ENCODE measurements at places on chromosomes 5 and 9.

DNA sequence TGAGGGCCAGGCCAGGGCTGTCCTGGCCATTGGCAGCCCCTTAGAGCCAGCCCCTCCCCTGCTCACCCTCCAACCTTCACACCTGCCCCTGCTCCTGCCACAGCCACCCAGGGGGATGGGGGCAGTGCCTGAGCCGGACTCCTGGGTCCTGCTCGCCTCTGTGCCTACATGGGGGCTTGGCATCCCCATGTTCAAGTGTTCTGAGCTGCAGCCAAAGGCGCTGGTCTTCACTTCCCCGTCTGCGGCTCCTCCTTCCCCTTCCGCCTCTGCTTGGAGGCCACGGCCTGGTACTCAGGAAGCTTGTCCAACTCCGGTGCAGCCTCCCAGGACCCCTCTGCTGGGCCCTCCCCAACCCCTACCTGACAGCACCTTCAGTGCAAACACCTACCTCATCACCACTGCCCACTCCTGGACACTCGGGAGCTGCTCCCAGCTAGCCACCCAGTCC, 2.3 kb upstream of the DNLZ start:
- DNase-seq: no peak

DNA sequence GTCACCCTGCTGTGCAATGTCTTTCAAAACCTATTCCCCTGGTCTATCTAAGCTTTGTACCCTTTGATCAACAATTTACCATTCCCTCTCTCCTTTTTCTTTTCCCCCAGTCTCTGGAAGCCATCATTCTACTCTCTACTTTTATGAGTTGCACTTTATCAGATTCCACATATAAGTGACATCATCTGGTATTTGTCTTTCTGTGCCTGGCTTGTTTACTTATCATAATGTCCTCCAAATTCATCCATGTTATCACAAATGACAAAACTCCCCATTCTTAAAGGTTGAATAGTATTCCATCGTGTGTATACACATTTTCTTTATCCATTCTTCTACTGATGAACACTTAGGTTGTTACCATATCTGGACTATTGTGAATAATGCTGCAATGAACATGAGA, 344.2 kb upstream of the CCNH start:
- DNase-seq: no peak

DNA sequence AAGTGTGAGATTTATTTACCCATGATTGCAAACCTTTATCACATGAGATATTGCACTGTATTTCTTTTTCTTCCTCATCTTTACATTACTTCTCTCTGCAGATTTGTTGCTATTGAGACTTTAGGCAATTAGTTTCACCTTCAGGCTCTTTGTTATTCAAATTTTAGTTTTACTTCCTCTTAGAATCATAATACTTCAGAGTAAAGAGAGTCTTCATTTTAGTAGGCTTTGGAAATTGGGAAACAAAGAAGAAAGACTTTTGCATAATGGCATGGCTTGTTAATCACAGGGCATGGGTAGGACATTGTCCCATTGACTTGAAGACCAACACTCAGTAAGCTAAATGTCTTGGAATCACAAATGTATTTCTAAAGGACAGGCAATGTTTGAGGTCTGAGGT, 1.2 kb upstream of the PCDHGA5 start:
- DNase-seq: no peak

DNA sequence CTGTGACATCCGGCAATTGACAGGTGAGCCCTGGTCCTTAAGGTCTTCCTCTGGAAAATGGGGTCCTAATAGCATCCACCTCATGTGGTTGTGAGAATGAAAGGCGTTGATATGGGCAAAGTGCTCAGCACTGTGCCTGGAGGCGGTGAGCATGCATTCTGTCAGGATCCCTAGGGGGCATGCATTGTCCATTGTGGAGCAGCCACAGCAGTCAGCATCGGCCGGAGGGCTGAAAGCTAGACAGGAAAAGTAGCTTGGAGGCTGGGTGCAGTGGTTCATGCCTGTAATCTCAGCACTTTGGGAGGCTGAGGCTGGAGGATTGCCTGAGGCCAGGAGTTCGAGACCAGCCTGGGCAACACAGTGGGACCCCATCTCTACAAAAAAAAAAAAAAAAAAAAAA, 122.2 kb downstream of the LHX2 start:
- DNase-seq: no peak

GRCh38 chr9:121226175-121226574, 24.5 kb upstream of the RAB14 start:
- DNase-seq: no peak

- DNase-seq: no peak
Observed at GRCh38 chr5:163548649-163549048, 43.2 kb downstream of the MAT2B start.

Data from NCI-H1105 (cell line).